Kasumi-1 (cell line): ENCODE measurements at places on chromosomes 12 and 14.

GRCh38 chr14:49621114-49621881 lies 699 bp downstream of the MGAT2 start:
- DNase-seq: peak; percentile 49

GRCh38 chr12:31989571-31990362 lies 30.6 kb downstream of the RESF1 start:
- DNase-seq: no peak

GRCh38 chr12:28951935-28952334 lies 197.1 kb upstream of the FAR2 start:
- no peak for DNase-seq

- DNase-seq: no peak
Observed at GRCh38 chr12:121133838-121134237, 1.2 kb downstream of the P2RX7 start.

GRCh38 chr14:106039400-106039799 lies 513.0 kb downstream of the TMEM121 start:
- peak; percentile 14 for DNase-seq

GRCh38 chr12:42125388-42125767 lies 19.3 kb downstream of the GXYLT1 start:
- DNase-seq: peak; percentile 33

DNA sequence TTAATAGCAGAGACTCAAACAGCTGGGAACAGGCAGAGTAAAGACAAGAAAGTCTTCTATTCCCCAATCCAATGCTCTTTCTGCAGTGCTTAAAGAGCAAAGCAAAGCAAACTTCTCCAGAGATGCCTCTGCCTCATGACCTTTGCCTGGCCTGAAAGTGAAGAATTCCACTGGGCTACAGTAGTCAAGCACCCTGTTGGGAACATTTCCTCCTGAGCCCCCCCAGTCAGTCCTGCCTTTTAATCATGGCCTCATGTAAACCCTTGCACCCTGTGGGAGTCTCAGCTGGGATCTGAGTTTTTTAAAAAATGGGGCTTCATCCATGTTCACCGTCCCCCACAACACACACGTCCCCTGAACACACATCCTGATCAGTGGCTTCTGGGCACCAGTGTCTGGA lies 62.7 kb upstream of the TSPAN11 start:
- no peak for DNase-seq

DNA sequence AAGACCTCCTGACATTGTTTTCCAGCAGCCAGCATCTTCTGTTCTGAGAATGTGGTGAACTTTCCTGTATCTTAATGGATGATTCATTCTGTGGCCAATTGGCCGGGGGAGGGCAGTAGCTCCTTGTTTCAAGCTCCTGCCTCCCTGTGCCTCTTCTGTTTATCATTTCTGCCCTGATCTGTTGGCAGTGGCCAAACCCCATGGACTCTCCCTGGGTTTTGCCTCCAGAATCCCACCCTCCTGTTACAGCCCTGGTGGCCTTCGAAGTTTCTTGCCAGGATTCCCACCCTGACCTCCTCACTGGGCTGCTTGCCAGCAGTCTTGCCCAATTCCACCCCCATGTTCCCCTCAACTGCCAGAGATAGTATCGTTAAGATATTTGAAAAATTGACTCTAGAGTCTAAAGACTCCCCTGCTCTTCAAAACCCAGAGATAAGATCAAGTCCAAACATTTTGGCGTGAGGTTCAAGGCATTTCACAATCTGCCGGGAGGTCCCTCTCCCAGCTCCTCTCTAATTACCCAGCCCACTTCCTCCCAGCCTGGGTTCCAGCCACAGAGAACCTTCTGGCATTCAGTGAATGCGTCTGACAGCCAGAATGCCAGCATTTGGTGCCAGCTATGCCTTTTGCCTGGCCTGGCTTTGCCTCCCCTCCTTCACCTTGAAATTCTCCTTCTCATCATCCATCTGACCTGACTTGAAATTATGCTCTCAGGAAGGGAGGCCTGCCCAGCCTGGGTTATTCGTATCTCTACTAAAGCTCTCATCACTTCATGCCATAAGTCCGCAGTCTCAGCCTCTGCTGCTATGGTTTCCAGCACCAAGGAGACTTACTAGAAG lies 37.7 kb upstream of the TXNRD1 start:
- DNase-seq: peak; percentile 74

DNA sequence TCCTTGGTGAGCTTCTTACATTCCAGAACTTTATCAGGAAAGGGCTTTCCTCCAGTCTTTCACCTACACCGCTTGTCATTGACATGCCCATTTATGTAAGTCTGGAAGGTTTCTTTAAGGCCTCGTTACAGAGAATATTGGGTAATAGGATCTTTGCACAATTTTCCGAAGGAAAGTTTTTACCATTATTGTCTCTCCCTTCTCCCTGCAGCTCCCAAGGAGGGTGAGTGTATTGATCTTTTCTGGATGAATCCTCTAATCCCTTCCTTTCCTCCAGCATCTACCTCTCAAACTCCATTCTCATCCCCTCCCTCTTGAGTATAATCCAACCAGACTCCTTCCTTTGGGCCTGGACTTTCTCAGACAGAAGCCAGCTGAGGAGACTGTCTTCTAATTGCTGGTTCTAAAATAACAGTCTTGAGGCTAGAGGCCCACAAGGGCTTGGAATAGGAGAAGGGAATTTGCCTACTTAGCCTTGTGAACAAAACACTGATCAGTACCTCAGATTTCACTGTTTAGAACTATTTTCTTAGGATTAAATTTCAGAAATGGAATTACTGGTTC lies 21.8 kb downstream of the WNK1 start:
- no peak for DNase-seq

GRCh38 chr12:6250343-6250742 lies 50.1 kb downstream of the CD9 start:
- no peak for DNase-seq

DNA sequence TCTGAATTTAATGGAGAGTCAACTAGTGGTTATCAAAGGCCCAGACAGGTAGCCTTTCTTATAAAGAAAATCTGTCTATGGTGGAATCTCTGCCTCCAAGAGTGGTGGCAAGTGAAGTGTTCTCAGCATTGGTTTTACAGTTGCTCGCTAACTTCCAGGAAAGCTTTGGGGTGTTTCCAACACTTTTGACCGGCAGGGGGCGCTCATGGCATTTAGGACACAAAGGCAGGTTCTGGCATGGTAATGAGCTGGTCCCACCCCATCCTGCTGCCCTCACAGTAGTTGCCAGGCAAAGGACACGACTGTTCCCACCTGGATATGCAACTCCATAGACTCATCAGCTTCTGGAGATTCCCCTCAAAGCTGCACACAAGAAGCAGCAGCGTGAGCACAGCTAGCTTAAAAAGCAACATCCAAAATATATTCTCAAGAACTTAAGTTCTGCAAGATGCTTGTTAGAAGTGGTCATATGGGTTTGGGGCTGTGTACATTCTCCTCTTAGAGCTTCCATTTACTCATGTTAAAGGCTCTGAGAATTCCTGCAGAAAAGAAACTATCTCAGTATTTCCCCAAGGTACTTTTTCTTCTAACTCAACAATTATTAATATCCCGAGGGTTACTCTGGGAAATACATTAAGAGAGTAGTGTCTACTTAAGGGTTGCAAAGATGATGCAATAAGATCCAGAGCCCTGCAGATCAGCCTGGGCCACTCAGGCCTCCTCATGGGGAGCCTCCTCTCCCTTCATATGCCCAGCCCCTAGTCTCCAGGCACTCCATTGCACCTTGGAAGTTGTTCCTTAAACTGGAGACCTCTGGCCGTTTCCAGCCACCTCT lies 14.8 kb downstream of the PROX2 start:
- peak; percentile 77 for DNase-seq

GRCh38 chr14:81132468-81132867 lies 88.3 kb downstream of the GTF2A1 start:
- no peak for DNase-seq

DNA sequence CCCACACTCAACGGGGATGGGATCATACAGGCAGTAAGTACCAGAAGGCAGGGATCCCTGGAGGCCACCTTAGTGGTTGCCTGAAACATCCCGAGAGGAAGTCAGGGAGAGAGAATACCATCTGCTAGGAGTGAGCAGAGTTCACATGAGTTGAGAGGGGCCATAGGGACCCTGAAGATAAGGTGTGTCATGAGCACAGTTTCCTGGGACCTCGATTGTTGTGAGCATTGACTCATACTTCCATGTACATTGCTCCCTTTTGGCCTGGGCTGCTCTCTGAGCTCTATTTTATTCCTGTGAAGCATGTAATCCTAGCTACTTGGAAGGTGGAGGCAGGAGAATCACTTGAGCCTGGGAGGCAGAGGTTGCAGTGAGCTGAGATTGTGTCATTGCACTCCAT lies 120.5 kb downstream of the TBC1D30 start:
- DNase-seq: no peak

DNA sequence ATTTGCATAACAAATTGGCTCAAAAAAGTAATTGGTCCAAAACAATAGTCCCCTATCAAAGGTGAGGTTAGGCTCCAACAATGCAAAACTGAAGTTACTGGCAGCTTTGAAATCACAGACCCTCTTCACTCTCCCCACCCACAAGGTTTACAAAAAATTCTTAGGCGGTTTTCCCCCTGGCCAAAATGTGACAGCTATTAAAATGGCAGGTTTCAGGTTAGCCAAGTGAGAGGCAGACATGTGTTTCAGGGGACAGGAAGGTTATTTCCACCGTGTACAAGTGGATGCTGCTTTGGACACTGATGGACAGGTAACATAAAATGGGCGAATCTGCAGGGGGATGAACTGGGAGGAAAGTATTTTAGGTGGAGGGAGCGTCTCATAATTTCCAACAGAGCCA lies 888 bp upstream of the SPIC start:
- no peak for DNase-seq

- DNase-seq: no peak
Observed at GRCh38 chr14:59103396-59103795, 85.1 kb upstream of the DAAM1 start.

GRCh38 chr12:122729583-122730214 lies 945 bp downstream of the HCAR1 start:
- DNase-seq: no peak

DNA sequence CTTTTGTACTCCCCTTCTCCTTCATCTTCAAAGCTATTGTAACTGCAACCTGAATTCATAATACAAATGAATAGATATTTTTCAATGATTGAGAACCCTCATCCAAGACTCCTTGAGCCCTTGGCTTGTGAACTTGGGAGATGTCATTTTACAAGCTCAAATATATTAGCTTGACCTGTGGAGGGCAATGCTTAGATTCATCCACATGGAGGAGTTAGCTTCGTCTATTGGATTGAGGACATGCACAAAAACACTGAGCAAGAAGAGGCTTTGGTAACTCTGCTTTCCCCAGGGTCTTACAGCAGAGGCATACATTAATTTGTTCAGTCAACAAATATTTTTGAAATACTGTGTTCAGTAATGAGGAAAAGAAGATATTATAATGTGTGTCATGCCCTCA lies 101.1 kb downstream of the OTOGL start:
- no peak for DNase-seq

DNA sequence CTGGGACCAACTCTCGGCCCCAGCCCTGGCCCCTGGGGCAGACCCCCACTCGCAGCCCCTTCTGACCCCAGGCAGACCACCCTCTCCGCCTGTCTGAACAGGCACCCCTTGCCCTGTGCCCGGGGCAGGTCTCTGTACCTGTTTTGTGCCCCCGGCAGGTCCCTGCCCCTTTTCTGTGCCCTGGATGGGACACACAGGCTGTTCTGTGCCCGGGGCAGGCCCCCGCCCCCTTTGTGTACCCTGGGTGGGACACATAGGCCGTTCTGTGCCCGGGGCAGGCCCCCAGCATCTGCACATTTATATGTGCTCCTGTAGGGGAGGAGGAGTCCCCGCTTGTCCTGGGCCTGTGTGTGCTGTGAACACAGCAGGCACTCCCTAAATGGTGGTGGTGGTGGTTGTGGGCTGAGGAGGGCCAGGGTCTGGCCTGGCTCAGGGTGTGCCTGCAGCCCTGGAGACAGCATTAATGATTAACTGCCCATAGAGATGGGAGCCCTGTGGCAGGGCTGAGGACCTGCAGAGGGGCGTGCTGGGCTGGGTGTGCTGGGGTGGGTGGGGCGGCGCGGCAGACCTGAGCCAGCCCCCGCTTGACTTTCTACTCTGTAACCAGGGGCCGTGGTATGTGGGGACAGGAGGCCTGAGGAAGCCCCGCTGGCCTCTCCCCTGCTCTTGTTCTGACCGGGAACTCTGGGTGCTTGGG lies 3.7 kb downstream of the FBRSL1 start:
- DNase-seq: no peak

DNA sequence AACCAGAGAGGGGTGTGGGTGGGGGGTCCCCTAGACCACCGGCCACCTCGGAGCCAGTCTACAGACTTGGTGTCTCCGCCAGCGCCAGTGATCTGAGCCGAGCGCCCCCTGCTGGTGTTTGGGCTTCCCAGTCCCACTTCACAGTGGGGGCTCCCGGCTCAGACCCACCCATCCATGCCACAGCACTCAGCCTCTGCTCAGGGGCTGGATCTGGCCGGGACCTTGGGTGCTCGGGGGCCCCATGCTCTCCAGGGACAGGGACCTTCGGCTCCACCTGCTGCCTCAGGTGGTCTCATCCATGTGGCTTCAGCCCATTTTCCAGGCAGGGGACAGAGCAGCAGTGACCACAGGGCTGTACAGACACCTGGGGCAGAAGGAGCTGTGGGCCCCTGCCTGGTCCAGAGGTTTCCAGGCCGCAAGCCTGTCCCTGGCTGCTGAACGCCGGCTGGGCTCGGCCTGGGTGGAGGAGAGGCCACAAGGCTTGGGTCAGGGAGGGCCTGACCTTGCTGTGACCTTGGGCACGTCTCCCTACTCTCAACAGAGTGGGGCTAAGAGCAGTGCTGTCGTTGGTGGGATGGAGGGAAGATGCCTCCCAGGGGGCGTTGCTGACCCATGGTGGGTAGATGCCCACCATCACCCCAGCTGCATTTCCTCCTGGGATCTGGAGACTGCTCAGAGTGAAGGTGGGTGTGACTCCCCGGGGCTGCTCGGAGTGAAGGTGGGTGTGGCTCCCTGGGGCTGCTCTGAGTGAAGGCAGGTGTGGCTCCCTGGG lies 86.3 kb downstream of the KIF26A start:
- no peak for DNase-seq

DNA sequence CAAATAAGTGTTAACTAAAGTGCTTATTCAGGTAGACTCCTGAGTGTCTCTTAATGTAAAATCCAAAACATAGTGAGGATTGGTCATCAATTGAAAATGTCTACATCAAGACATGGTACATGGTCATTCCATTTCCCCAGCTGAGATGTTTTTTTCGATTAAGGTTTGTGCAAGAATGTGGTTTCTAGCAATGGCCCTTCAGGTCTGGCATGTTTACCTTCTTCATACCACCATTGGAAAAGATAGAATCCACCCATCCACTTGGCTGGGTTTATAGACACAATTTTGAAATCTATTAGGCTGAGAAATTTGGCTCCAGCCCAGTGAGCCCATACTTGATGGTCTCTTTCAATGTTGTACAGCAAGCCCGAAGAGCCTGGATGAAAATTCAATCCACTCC lies 145.9 kb downstream of the ANO4 start:
- DNase-seq: no peak
